ENCODE measurements at places on chromosomes 12 and 14.
A peak's percentile ranks its signal among the peaks of the same experiment; 100 is the strongest.

- DNase-seq = no peak
These were observed 147.5 kb downstream of the IPO8 start for GRCh38 chr12:30548203-30548602.

DNA sequence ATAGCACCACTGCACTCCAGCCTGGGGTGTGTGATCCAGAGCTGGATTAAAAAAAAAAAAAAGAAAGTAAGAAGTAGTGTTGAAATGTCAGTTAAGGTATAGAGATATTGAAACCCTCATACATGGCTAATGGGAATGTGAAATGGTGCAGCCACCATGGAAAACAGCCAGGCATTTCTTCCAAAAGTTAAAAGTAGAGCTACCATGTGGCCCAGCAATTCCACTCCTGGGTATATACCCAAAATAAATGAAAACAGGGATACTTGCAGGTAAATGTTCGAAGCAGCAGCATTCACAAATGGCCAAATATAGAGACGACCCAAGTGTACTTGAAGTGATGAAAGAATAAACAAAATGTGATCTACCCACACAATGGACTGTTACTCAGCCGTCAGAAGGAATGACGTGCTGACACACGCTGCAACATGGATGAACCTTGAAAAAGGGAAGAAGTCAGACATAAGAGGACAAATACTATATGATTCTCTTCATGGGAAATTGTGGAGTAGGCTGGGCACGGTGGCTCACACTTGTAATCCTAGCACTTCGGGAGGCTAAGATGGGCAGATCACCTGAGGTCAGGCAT lies 15.2 kb downstream of the IL31 start:
- DNase-seq = no peak

DNA sequence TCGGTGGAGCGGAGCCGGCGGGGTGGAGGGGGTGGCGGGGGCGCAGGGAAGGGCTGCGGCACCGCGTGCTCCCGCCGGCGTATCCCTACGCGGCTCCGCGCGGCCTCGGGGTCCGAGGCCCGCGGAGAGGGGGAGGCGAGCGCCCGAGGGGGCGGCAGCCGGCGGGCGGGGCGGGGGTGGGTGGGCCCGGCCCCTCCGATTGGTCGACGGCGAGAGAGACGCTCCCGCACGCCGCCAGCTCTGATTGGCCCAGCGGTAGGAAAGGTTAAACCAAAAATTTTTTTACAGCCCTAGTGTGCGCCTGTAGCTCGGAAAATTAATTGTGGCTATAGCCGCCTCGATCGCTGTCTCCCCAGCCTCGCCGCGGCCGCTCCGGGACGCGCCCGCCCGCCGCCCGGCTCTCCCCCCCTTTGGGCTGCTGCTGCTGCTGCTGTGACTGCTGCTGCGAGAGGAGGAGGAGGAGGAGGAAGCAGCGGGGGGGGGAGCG lies at the start of gene FOXG1:
Gene FOXG1 (plus strand): TSS at position 319 of the 487 bp plus-strand sequence. CDS start 493 bp downstream, outside the sequence.
- DNase-seq = no peak

DNA sequence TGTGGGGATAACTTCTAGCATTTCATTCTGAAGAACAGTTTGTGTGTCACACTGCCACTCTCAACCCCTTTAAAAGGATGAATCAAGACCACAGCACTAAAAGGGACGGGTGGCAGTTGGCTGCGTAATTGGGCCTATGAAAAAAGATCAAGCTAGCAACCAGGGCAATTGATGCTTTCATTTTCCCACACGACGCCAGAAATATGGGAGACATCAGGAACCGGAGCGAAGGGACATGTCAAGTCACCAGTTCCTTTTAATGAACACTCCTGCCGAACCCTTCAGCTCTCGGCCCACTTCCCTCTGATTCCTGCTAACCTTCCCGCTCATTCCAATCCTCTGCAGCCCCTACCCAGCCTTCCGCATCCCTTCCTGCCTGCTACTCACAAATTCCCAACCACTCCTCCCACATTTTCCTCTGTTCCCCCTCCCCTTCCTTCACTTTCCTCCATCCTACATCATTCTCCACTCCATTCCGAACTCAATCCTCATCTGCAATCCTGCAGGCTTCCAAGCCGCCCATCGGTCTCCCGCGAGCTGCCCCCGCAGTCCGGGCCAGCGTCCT lies 753 bp downstream of the CSRNP2 start:
- no peak for DNase-seq

DNA sequence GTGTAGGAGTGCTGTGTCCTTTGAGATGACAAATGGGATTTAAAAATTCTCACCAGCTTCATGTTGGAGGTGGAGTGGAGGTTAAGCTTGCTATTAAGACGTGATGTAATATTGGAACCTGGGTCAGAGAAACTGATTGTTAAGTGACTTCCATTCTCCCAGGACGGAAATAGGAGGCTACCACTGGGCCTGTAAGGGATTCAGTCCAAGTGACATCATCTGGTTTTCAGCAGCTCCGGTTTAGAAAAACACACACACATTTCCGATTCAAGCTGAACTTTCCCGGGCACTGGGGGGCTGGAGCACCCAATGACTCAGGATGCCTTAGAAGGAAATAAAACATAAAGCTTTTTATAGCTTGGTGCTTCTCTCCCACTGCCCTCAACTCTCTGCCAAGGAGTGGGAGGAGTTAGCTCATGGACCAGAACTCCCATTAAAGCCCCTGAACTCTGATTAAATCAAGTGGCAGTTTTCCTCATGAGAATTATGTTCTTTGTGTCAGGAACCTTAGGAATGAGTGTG lies 12.4 kb downstream of the CALM1 start:
- peak; percentile 99 for DNase-seq

GRCh38 chr12:40903040-40903439 lies 210.8 kb downstream of the CNTN1 start:
- DNase-seq = no peak

DNA sequence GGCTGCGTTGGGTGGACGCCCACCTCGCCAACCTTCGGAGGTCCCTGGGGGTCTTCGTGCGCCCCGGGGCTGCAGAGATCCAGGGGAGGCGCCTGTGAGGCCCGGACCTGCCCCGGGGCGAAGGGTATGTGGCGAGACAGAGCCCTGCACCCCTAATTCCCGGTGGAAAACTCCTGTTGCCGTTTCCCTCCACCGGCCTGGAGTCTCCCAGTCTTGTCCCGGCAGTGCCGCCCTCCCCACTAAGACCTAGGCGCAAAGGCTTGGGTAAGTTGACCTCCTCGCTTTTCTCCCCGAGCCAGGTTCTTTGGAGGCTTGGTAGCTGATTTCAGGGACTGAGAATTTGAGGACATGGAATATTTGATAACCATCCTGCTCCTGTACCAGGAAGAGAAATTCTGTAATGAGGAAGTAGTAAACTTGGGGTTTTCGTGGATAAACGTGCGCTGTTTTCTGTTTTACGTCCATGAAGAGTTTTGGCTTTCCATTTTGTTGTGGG lies 530 bp downstream of the APAF1 start:
- DNase-seq = no peak

- DNase-seq = no peak
These were observed 476.5 kb downstream of the FOXG1 start for GRCh38 chr14:29242755-29243754.

- no peak for DNase-seq
These were observed 55.8 kb downstream of the STX2 start for GRCh38 chr12:130783110-130783715.

GRCh38 chr12:99605-100004 lies 33.0 kb downstream of the IQSEC3 start:
- no peak for DNase-seq

- peak; percentile 62 for DNase-seq
These were observed 26.4 kb downstream of the TESPA1 start for GRCh38 chr12:54958048-54958658.

DNA sequence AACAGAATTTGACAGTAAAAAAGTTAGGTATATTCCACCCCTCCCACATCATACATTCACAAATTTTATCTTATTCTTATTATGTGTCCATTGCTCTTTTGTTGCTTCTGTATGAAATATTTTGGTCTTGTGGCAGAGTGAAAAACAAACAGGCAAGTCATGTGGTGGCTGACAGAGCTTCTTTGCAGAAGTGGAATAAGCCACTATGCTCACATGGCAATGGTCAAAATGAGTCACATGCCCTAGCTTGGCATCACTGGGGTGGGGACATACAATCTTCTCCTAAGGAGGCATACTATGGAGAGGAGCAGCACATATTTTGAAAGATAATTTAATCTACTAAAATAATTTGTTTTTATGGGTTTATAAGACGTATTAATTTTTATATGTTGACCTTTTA lies 27.7 kb upstream of the CMA1 start:
- no peak for DNase-seq

DNA sequence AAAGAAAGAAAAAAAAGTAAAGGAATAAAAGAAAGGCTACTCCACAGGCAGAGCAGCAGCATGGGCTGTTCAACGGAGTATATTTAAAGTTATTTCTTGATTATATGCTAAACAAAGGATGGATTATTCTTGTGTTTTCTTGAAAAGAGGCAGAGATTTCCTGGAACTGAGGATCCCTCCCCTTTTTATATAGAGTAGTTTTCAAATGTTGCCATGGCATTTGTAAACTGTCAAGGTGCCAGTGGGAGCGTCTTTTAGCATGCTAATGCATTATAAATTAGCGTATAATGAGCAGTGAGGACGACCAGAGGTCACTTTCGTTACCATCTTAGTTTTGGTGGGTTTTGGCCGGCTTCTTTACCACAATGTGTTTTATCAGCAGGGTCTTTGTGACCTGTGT lies 383.0 kb downstream of the PCNX1 start:
- DNase-seq = no peak

DNA sequence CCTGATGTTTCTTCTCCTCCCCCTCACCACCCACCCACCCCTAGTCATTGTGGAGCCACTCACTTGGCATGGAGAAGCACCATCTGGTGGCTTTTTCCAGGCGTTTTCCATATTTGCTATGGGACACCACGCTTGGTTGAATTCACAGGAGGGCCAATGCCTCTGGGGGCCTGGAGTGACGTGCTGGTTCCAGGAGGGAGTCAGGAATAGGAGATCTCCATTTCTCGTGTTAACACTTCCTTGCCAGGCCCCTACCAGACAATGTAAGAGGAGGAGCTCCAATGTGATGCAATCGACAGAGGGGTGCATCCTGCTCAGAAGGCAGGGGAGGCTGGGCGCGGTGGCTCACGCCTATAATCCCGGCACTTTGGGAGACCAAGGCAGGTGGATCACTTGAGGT lies 21.6 kb upstream of the TESC start:
- DNase-seq = no peak

- no peak for DNase-seq
These were observed 90.3 kb downstream of the PELI2 start for GRCh38 chr14:56208520-56208919.

- no peak for DNase-seq
These were observed 127.3 kb downstream of the EFCAB11 start for GRCh38 chr14:89827265-89827664.

DNA sequence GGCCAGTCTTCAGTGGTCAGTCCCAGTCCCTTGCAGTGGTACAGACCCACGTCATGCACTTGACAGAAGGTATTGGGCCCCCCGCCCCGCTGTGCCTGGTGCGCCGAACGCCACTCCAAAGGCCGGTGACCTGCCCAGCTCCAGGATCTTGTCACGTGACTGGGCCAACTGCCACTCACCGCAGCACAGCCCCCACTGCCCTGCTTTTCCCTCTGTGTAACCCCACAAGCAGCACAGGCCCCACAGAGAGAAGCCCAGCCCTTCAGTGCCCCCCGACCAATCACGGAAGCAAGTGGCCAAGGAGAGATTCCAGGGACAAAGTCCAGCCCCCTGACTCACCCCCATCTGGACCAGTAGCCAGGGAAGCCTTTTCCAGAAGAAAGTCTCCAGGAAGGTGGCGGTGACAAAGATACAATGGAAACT lies 498 bp downstream of the GPR132 start:
- no peak for DNase-seq

DNA sequence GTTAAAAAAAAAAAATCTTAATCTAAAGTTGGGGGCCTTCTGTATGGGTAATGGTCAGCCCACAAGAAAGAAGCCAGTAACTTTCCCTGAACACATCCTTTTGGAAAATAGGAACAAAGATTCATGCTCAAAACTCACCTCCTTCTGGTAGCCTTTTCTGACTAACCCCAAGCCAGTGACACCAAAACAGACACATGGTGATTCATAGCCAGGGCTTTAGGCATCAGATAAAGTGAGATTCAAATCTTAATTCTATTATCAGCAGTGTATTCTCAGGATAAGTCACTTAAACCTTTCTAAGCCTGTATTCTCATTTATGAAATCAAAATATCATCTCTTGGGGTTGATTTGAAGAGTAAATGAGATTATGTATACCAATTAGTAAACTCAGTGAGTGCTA lies 4.9 kb downstream of the ATP5MC2 start:
- no peak for DNase-seq

DNA sequence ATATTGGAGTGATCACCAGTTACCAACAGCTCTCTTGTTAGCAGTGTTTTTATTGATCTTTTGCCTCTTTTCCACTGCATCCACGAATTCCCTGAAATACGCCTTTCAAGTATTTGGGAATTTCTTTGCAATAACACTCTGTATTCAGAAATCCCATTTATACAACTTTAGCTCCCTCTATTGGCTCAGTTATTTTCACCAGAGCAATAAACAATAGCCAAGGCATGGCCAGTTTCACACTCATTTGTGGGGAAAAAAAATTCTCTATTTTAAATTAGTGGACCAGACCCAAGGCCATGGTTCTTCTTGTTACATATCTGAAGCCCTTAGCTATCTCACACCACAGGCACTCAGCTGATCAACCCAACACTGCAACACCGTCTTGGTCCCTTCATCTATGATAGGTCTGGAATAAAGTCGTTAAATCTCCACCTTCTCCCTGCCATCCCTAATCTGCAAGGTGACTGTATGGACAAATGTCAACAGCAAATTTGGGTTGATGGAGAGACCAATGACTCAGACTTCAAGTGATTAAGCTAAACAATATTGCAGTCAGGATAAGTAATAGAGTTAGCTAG lies 92.4 kb upstream of the TMEM260 start:
- no peak for DNase-seq

GRCh38 chr12:46404225-46404631 lies 31.7 kb upstream of the SLC38A2 start:
- DNase-seq = no peak

- DNase-seq = no peak
These were observed 124.0 kb downstream of the NTS start for GRCh38 chr12:85998074-85998473.

GRCh38 chr14:34426313-34427295 lies 35.4 kb downstream of the SPTSSA start:
- DNase-seq = no peak

DNA sequence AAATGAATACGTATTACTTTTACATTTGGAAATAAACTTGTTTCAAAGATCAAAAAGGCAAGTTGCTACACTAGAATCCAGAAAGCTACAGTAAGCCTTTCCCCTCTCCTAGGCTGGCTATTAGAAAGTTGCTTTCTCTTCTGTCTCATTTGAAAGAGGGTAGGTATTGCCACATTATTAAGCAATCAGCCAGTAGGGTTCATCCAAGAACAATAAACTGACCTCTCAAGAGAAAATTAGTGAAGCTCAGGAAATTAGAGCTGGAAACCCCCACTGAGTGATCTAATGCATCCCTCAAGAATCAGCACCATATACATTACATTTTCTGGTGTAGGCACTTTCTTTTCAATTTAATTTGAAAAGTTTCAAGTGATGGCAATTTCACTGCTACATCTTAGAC lies 4.5 kb upstream of the TMEM233 start:
- no peak for DNase-seq

GRCh38 chr12:105622846-105623736 lies 292.6 kb downstream of the C12orf75 start:
- DNase-seq = no peak

Data from glomerular endothelial cell (primary cell).